ENCODE measurements at places on chromosomes 5 and 9. TPM values are rescaled to one million over a fixed set of nuclear protein-coding genes. Genes with fewer than 3 reads are reported as not detected.

Gene DHX29
- 16.8 TPM for total RNA-seq

Gene PAEP
- total RNA-seq, result not detected

DNA sequence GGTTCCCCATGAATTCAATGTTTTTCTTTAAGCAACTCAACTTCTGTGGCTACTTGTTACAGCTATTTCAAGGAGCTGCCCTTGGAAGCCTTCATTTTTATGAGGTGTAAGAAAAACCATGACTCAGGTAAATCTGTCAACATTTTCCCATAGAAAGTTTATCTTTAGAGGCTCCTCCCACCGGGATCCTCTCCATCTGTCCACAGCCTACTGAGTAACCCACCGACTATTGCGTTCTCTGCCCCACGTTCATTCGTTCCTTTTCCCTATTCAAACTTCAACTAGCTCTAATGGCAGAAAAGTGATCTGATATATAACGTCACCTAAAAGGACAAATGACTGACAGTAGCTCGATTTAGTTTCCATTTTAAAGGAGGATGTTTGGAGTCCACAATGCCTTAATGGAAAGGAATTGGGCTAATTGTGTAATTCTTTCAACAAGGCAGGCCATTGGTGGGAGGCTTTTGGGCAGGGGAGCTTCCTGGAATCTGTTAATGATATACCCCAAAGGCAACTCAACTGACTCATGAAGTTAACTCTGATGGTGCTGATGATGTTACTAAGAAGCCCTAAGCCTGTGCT is 29.3 kb upstream of the NR3C1 start:
- no peak for ATAC-seq

GRCh38 chr9:976943-977837 is 735 bp downstream of the DMRT3 start:
- no peak for ATAC-seq

GRCh38 chr5:167036585-167036984 is 1254.9 kb upstream of the WWC1 start:
- ATAC-seq, result no peak

- ATAC-seq, result no peak
Observed at GRCh38 chr5:636951-637350, 24.8 kb downstream of the CEP72 start.

DNA sequence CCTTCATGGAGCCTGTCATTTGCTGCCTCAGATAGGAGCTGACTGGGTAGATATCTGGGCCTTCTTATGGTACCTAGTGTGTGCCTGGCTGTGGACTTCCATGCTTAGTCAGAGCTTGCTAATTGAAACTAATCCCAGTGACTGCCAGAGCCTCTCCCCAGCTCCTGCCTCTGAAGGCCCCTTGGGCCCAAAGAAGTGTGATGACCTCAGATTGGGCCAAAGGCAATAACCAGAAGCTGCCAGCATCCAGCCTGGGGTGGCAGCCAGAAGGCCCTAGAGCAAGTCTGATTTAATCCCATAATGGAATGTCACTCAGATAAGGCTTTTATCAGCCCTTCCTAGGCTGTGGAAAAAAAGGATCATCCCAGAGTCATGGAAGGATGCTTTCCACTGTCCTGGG is 17.1 kb upstream of the CDC23 start:
- ATAC-seq, result no peak

DNA sequence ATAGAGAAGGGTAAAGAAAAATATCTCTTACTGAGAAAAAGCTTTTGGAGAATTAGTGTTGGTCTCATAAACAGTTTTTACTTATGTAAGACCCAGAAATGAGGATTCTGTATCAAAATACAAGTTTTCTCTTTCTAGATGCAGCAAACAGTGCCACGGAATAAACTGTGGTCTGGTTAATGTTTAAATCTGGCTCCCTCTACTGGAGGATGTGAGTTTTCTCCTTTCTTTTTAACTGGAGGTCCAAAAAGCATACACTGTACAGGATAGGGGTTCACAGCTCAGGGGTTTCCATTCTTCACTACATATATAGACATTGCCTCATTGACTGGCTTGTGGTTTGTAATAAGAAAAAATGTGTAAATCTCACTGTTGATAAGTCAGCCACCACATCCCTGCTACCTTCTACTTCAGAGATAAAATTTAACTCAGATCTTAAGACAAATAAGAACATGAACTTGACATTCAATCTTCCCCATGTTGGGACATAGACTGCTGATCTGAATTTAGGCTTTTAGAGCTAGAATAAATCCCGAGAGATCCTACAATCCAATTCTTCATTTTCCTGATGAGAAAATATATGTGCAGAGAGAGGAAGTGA is 98.9 kb downstream of the CFAP95 start:
- peak; percentile 59 for ATAC-seq

DNA sequence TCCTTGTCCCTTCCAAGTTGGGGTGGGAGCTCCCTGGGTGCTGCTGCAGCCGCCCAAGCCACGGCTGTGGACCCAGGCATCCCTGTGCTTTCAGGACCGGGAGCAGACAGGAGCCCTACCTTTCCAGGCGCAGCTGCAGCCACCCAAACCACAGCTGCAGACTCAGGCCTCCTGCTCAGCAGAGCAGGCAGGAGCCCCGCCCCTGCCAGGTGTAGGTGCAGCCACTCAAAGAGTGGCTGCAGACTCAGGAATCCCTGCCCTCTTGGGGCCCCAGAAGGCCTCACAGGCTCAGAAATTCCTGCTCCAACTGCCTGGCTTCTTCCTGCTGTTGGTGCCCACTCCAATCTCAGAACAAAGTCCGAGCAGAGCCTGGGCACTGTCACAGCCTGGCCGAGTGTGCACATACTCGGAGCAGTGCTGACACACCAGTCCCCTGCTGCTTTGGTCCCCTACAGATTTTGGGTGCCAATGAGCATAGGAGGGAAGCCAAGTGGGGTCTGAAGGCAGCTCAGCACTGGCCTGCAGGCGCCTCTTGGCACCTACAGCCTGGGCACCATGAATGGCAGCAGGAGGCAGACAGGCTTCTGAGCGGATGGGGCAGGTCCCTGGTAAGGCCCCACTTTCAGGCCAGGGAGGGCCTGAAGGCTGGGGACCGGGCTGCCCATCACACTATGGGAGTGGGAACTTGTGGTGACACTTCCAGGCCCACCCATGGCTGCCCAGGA is 6.0 kb upstream of the TESK1 start:
- no peak for ATAC-seq

- ATAC-seq, result no peak
Observed at GRCh38 chr9:83936523-83936922, 15.3 kb upstream of the KIF27 start.

Gene PALM2AKAP2
- total RNA-seq, result 1.5 TPM

DNA sequence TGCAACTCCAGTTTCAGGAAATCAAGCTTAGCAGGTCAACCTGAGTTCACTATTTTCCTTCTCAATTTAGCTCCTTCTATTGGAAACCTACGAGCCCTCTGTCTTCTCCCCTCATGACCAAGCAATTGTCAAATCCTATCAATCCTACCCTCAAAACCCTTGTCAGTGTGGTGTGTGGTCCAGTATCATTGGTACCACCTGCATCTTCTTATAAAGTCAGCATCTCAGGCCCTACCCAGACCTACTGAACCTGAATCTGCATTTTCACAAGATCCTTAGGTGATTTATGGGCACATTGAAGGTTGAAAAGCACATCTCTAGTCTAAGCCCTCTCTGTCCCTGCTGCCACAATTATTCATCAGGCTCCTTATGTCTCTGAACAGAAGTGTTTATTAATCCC is 77.6 kb upstream of the NR4A3 start:
- ATAC-seq, result no peak

DNA sequence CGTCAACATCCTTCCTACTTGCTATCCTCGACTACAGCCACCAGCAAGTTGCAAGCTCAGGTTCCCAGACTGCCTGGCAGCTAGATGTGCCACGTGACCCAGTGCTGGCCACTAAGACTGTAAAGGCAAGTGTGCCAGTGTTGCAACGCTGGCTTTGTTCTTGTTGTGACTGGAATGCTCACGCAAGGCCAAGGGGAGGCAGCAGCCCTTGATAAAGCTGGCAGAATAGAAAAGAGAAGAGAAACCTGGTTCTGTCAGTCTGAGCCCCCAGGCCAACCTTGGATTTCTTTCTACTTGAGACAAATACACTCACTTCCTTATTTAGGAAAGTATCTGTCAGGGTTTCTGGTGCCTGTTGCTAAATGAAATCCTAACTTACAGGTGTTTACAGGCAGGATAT is 113.0 kb downstream of the KLHL3 start:
- no peak for ATAC-seq

GRCh38 chr5:111933086-111933485 is 176.1 kb upstream of the NREP start:
- no peak for ATAC-seq

- ATAC-seq, result no peak
Observed at GRCh38 chr5:106127341-106127781, 1543.4 kb downstream of the EFNA5 start.

DNA sequence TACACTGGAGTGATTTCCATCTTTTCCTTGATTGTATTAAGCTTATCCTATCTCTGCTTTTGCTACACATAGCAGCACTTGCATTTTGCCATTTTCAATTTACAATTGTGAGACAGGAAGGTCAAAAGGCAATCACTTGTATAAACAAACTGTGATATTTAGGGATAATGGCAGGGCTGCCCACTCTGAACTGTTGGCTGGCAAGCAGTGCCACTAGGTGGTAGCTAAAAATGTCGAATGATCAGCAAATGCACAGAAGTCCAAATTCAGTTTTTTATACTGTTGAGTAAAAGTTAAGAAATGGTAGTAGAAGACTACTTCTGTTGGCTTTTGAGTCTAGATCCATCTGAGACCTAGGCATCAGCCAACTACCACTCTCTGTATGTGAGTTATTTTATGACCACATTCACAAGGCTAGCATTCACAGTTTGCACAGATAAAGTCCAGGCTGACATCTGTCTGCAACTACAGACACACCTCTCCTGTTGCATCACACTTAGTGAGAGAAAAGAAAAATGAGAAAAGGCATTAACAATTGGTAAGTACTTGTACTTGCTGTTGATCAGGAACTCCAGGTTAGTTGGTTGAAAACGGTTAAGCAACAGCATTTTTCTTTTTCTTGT is 108.8 kb upstream of the ASTN2 start:
- no peak for ATAC-seq

Gene OR1N1
- total RNA-seq, result not detected

Gene ZNG1A
- 56.6 TPM for total RNA-seq

DNA sequence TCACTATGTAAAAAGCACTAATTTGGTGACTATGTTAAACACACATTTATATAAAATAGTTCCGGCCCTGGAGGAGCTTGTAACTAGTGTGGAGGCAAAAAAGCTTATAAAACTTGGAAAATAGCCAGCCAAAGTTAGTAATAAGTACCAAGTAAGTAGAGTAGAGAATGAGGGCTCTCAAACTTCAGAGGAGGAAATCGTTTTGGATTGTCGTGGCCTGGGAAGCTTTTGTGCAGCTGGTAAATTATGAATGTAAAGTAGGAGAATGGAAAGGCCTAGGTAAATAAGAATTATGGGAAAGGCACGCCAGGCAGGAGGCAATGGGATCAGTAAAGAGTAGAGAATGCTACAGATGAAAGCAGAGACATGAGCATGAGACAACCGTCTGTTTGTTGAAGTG is 832.7 kb upstream of the ZNF608 start:
- no peak for ATAC-seq

DNA sequence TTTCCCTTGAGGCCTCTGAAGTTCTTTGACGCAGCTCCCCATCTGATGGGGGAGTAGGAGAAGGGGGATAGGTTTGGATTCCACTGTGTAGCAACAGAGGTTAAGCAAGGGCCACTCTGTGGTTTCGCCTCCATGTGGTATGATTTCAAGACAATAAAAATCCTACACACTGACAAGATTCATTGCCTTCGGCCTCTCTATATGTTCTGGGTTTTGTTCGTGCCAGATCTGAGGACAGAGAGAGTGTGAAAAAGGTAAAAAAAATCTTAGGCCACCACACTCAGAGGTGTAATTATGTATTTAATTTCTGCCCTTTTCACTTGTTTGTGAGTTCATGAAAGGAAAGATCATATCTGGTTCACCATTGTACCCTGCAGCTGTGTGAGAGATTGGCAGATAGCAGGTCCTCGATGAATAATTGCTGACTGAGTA is 715.2 kb upstream of the ZNF608 start:
- ATAC-seq, result no peak

GRCh38 chr9:70362952-70363351 is 51.5 kb downstream of the KLF9 start:
- ATAC-seq, result no peak

DNA sequence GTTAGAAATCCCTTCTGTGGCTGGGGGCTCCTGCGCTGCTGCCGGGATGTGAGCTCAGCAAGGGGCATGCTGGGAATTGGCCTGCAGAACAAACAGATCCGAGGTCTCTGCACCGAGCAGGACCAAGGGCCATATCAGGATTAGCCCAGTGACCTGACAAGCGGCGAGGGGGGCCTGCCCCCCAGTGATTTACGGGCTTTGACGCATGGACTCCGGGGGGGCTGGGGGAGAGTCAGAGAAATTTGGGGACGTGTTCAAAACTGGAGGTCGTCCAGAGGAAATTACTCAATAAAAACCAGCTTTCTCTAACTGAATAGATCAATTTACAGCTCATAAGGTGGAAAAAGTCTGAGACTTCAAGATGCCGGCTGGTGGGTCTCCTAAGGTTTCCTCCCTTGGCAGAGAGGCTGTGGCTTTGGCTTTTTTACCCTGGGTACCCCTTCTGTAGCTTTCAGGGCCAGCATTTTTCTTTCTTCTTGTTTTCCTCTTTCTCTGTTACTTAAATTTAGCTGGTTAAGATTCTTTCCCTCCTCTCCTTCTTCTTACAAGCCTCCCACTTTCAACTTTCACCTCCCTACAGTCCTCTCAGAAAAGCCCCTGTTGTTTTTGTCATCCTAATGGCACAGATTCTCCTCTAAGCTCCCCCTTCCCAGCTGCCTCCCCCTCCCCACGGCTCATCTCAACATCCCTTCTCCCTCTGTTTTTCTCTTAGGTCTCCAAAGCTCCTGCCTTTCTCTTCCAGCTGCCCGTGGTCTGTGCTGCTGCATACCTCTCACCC is 551.0 kb downstream of the CCDC171 start:
- no peak for ATAC-seq

Gene DMGDH
- total RNA-seq, result 1.9 TPM

DNA sequence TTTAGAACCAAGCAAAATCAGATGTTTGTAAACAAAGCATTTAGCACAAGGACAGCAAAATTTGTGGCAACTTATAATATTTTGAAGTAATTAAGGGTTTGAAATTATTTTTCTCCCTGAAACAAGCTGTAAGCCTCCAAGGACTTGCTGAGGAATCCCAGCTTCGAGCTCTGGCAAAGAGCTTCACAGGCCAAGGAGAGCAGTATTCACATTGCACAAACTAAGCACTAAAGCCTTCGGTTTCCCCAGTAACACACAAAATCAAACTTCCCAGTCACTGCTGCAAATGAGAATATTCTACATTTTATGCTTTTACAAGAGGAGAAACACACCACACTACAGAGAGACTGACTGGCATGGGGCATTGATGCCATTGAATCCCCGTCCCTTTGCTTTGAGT is 101.9 kb downstream of the WDR41 start:
- no peak for ATAC-seq

GRCh38 chr5:158419186-158419585 is 560.2 kb upstream of the CLINT1 start:
- ATAC-seq, result no peak

Measured in activated T-helper 17 cell treated with anti-CD3 and anti-CD28 coated beads, Interleukin-2, amount 50 U/mL, for 72 hours (primary cell).